ENCODE measurements at places on chromosomes 7 and 10.

- DNase-seq, result no peak
Observed at GRCh38 chr10:124138195-124138882, 44.9 kb upstream of the CHST15 start.

GRCh38 chr10:43236176-43236850, 30.6 kb downstream of the RASGEF1A start:
- DNase-seq, result no peak

DNA sequence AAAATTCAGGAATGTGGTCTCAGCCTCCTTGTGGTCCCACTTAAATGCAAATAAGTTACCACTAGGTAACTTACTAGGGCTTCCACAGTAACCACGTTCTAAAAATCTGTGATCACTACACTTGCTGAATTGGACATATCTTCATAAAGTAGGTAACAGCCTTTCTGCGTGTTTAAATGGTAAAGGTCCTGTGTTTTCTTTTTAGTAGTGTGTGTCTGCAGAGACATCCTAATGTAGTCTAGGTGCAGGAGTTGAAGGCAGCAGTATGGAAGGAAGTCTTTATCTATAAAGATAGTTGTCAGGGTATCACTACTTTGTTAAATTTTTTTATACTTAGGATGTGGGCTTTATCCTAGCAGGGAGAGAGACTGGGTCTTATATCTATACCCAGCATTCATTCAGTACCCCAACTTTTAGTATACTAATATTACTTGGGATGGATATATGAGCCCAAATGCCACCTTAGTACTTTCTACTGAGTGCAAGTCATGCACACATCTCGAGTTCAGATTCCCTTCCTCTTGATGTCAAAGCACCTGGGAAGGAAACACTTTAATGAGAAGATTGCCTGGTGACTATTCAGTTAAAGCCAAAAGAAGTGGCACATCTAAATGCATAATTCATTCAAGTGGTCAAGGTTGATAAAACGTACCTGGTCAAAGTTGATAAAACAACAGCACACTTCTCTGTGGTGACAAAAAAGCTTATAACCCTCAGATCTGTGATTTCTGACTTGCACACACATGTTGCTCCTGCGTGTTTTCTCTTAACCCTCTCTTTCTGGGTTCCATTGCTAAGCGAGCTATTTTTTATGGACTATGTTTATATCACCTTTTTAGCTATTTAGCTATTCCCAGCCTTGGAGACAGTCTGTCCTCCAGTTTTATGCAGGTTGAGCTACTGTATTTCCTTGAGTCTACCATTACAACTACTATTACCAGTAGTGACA, 281.1 kb upstream of the DKK1 start:
- DNase-seq, result no peak

DNA sequence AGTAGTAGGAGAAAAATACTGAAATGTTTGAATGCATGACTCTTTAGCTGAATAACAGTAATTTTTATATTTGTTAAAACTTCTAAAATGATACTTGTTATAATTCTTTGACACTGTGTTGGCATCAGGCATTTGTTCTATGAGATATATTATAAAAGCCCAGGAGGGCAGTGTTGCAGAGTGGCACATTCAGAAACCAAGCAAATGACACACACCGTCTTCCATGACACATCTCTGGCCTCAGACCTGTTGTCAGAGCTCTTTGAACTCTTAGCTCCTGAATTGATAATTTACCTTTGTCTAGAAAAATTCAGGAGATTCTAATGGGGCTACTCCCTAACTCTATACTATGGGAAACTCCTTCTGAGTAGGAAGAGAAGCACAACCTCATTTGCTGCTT, 62.4 kb upstream of the MDFIC start:
- DNase-seq, result no peak

DNA sequence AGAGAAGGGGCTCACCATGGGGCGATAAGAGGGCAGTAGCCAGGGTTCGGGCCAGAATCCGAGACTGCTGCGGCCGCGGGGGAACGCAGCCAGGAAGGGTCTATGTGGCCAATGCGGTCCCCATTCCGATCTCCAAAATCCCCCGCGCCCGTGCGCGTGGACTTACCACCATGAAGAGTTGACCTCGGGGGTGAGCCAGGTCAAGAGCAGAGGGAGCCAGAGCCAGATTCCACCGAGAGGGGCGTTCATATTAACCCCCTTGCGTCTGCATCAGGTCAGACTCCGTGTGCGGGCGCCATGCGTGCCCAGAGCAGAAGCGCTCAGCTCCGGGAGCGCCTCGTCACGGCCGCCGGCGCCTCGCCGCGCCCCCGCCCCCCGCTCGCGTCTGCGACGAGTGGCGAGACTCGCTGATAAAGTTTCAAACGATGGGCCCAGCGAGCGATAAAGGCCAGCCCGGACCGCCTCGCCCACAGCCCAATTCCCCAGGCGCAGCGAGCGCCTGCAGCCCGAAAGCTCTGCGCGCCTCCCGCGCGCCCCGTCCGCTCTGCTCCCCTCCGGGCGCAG, at the start of gene WNT2:
Gene WNT2, minus strand, starts transcription at position 318 of the 564 bp plus-strand sequence. Its CDS starts 69 bp downstream, at position 249.
- no peak for DNase-seq

DNA sequence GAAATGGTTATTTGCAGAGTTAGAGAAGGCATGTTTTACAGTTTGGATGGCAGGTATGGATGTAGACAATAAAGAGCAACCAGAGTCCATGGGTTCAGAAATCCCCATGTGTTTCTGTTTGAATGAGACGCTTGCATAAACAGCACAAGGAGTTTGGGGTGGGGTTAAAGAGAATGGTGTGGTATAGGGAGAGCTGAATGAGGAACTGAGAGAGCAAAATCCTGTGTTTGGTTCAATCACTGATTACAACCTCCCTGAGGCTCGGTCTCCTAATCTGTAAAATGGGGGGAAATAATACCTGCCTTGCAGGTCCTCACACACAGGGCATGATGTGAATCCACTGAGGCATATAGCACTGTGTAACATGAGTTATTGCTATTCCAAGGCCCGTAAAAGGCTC, 23.7 kb downstream of the CAV1 start:
- no peak for DNase-seq

DNA sequence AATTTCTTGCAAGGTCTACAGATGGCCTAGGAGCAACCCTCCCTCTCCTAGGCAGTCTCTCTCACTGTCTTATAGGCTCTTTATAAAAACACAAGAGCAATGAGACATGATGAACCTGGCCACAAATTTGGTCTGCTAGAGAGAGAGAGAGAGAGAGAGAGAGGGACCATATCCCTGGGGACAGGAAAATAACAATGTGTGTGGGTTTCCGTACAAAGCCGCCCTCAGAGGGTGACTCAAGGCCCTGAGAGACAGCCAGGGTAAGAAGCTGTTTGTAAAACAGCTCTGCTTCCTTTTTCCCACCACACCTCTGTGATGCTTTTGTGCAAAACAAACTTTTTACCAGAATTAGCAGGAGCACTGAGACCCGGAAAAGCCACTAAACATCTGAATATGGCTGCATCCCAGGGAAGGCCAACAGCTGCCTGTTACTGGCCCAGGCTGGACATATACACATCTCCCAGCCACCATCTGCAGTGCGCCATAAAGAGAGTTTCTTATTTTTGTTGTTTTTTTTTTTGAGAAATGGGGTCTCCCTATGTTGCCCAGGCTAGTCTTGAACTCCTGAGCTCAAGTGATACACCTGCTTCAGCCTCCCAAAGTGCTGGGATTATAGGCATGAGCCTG, 18.4 kb downstream of the GIMAP5 start:
- DNase-seq, result peak; percentile 83

DNA sequence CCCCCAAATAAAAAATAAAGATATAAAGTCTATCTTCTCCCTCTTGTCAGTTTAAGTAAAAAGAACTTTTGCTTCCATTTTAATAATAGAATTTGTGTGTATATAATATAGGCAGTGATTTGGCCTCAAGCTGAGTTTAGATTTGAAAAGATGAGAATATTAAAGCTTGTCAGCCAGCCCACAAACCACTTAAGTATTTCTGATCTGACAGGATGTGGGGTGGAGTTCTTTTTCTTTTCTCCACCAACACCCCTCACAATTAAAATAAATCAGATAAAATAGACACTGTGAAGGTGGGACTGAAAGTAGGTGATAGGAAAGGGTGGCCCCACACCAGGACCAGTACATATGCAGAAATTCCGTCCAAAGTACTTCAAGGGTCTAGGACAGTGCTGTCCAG, 714.1 kb downstream of the AUTS2 start:
- DNase-seq, result no peak

GRCh38 chr7:4884164-4884563, 648 bp upstream of the RADIL start:
- no peak for DNase-seq

All from CD4-positive, alpha-beta T cell treated with Interleukin-17A for 4 hours (primary cell).